ENCODE measurements at places on chromosomes 7 and 10.

DNA sequence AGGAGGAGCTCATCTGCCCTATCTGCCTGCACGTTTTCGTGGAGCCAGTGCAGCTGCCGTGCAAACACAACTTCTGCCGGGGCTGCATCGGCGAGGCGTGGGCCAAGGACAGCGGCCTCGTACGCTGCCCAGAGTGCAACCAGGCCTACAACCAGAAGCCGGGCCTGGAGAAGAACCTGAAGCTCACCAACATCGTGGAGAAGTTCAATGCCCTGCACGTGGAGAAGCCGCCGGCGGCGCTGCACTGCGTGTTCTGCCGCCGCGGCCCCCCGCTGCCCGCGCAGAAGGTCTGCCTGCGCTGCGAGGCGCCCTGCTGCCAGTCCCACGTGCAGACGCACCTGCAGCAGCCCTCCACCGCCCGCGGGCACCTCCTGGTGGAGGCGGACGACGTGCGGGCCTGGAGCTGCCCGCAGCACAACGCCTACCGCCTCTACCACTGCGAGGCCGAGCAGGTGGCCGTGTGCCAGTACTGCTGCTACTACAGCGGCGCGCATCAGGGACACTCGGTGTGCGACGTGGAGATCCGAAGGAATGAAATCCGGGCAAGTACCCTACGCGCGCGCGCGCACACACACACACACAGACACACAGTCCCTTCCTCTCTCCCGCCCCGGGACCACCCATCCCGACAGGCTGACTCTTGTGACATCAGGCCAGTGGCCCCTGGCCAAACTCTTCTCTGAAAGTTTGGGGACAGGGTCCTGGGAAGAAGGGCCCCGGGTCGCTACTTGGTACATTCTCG lies 538 bp downstream of the TRIM8 start:
- DNase-seq: no peak

DNA sequence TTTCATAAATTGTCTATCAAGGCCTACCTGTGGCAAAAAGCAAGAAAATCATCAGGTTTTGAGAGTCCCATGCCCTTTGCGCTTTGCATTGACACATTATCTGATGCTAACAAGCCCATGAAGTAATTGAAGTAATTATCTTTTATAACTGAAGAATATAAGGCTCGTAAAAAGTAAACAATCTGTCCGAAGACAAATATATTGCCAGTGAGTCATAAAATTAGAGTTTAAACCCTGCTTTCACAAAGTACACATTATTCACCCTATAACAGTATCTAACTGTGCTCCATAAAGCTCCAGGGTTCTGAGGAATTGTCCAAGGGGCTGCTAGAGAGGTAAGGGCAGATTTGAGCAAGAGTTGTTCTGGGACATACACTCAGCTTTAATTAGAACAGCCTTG lies 102.3 kb upstream of the PPP1R3A start:
- DNase-seq: no peak

- no peak for DNase-seq
Observed at GRCh38 chr7:27151341-27151930, 947 bp downstream of the HOXA3 start.

DNA sequence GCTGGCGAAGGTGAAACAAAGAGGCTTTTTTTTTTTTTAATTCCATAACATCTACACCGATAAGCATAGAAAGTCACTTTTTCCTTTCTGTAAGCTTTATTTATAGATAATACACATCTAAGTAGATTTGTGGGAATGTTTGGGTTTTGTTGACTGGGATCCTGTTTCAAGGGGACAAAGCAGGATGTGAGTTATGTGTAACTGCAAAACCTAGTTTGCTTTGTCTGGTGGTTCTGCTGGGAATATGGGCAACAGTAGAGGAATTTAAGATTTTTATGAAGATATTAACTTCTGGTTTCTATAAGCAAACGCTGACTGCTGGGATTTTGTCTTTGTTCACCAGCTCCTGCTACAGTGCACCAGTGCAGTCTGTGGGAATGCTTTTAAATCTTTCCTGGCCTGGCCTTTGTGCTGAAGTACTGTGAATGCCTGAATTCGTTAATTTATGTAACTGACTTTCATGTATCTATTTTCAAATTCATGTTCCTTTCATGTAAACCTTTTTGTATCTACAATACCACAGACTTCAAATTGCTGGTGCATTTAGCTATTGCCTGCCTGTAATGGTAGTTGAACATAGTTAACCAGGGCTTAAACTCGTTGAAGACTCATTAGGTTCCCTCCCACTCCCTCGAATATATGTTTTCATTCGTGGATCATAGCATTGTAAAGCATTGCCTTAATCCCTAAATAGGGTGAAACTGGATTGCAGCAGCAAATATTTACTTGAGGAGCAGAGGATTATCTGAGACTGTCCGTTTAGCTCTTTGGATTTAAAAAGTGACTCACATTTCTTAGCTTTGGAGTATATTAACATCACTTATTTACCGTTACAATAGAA lies 1.5 kb downstream of the KLHL7 start:
- no peak for DNase-seq

DNA sequence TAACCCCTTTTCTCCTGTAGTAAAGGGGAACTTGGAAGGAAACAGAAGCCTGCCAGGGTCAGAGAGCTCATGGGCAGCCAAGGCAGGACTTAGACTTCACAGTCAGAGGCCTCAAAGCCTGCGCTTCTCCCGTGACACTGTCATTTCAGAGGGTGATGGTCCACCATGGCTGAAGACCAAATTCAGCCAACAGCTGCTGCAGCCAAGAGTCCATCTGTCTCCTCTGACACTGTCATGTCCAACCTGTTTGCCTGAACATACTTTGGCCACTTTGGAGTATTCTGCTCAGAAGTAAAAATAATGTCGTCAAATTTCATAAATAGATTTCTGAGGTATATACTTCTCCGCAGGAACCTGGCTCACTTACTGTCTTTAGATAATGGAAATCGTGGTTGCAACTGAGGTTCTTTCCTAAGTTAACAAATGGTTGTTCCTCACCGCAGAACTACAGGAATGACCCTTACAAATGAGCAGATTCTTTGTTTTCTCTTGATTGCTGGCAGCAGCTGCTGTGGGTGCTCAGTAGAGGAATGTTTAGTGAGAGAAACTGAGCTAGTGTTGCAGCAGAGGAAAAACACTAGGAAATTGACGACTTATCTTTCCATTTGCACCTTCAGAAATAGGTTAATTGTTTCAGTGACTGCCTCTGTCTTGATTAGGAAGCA lies 626.5 kb downstream of the SDK1 start:
- DNase-seq: no peak

DNA sequence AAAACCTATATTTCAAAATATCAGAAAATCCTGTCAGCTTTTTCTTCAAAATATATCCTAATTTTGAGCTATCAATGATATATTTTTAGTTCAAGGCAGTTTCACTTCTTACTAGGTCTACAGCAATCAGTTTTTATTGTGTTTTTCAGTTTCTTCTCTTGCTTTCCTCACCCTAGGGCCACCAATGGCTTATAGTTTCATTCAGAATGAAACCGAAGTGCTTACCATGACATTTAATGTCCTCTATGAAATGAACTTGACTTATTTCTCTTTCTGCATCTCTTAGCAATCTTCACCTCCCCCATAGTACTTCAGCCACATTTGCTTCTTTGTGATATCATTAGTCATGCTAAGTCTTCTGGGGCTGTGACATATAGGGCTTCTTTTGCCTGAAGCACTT lies 100.3 kb downstream of the ARL5B start:
- DNase-seq: no peak

DNA sequence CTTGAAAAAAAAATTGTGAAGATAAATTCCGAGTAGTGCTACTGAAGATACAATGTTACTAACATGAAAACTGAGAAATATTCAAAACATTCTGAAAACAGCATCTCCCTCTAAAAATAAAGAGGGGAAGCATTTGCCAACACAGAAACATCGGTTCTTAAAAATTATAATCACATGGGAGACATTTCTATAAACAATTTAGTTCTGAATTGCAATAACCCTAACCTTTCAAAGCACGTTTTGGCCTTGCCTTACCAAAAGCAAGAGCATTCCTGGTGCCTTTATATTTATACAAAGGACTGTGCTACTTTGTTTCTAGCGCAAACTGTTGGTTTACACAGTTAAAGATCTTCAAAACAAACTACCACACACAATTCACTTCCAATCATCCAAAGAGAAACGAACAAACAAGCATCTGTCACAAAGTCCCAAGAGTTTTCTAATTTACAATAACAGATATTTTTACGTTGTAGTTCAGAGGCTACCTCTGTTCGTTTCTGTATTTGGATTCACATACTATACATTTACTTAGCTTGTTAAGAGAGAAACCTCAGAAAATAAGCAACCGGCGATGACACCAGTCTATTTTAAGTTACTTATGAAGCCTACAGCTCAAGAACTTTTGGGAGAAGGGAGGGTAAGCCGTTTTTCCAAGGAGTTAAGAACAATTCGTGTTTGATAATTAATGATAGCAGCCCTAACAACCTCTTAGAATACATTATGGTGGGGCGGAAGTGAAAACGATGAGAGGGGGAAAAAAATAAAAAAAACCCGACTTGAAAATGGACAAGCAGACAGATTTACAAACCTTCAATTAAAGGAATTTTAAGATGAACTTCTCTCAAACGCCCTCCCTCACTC lies 1.3 kb downstream of the ABI1 start:
- DNase-seq: no peak

DNA sequence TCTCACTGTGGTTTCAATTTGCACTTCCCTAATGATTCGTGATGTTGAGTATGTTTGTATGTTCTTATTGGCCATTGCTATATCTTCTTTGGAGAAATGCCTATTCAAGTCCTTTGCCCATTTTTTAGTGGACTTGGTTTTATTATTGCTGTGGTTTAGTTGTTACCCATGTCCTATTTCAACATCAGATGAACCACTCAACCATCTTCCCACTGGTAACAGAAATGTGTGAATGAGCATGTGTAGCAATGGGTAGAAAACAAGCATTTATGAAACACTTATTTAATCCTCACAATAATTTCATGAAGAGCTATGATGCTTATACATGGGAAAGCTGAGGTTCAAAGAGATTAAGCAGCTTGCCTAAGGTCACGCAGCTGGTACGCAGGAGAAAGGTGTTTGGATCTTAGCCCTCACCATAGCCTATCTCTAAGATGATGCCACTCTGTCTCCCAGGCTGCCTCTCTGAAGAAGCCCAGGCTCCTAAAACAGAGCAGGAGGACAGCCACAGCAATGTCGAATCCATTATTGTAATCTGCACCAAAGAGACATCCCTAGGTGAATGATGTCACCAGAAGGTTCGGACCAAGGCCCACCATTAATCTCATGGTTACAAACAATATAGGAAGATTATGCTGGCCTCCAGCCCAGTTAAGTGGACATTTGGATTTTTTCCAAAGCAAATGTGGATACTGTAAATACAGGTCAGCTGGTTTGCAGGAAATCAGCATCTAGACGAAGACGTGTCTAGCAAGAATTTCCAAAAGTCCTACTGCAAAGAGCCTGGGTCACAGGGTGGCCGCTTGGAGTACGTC lies 447.6 kb upstream of the ZMIZ1 start:
- no peak for DNase-seq

DNA sequence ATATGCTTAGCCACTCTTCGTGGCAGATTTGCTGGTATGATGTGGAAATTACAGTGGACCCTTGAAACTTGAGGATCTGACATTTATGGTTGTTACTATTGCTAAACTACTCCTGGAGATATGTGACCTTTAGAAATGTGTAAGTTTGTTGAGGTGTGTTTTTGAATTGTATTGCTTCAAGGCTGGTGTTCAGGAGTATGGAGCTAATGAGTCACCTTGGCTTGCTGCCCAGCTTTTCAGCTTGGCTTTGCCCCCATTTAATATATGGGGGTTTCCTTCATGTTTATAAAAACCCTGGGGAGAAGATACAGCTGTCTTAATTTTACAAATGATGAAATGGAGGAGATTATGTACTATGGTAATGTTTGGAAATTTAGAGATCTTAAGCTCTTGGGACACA lies 11.6 kb downstream of the HBP1 start:
- DNase-seq: no peak

DNA sequence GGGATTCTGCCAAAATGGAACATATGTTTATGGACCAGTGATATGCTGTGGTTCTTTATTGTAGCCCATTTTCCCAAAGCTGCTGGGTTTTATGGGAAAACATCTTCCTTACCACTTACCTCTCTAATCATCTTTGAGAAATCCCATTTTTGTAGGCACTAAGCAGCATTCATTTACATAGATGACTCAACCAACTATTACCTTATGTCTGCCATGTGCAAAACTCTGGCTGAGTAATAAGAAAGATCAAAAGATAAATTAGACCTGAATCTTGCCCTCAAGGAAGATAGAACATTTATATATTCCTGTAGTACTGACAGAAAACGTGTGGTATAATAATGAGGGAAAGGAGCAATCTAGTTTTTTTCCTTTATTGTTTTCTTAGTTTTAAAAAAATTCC lies 24.3 kb downstream of the CBLL1 start:
- DNase-seq: no peak

- DNase-seq: no peak
Observed at GRCh38 chr10:70455213-70455630, 13.7 kb upstream of the NODAL start.

DNA sequence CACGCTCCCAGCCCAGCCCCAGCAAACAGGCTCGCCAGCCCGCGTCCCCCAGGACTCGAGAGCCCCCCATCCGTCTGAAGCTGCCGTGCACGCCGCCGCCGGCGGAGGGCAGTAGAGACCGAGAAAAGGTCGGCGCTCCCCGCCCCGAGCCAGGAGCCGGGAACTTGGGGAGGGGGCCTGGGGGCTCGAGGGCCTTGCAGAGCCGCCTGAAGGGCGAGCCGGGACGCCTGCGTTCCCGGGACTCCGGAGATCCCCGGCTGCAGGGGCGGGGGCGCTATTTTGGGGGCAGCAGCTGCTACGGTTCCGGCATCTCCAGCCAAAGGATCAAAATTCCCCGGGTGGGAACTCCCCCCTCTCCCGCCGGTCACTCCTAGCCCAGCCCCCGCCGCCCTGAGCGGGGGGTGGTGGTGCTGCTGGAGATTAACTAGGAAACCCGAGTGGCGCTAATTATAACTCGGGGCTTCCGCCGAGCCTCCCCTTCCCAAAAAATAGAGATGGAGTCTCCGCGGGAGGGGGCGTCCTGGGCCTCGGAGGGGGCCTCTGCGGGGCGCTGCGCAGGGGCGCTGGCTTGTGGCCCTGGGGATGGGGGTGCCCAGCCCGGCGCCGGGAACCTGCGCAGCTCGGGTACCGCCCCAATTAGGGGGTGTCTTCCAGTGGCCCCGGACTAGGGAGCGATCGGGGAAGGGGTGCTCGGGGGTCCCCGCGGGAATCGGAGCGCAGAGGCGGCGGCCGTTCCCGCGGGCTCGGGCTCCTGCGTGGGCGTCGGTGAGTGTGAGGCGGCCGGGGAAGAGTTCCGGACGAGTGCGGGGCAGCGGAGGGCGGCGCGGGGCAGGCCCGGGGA lies 608 bp downstream of the ACHE start:
- no peak for DNase-seq

DNA sequence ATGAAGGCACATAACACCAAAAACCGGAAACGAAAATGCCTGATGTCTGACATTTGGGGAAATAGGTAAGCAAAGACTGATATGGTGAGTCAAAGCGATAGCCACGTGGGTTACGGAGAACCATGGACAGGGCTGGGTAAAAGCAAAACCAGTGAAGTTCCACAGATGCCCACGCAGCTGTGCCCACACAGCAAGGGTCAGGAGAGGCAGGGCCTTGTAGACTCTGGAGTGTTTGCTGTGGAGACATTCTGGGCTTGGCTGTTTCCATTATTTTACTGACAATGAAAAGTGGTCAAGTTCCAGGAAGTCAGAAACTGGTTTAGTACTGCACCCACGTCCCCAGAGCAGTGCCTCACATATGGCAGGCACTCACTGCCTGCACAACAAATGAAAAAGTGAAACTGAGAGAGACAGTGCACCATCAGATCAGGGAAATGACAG lies 148.7 kb downstream of the ZMYND11 start:
- DNase-seq: peak; percentile 65

GRCh38 chr10:124698545-124699469 lies 45.4 kb downstream of the FAM53B start:
- no peak for DNase-seq

- DNase-seq: no peak
Observed at GRCh38 chr10:45437587-45438465, 63.8 kb downstream of the ALOX5 start.
